ENCODE measurements at places on chromosomes 4 and X.

DNA sequence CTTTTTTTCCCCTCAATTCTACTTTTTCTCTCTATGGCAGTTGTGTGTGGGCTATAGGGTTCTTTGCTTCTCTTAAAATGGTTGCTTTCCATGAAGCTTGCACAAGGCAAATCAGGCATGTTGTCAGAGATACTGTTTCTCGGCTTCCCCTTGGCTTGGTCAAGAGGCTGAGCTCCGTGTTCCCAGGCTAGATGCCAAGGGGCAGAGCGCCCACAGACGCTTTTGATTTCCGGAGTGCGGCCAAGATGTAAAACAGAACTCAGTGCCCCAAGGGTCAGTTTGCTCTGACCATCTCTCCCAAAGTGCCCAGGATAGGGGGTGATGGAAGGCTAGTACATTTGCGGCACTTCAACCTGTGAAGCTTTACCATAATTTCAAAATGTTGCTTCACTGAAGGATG, 64.2 kb upstream of the DIPK2B start:
- no peak for DNase-seq

GRCh38 chr4:7107166-7107905, 39.5 kb upstream of the GRPEL1 start:
- no peak for DNase-seq

GRCh38 chr4:139603576-139604410, 47.8 kb upstream of the SETD7 start:
- no peak for DNase-seq

DNA sequence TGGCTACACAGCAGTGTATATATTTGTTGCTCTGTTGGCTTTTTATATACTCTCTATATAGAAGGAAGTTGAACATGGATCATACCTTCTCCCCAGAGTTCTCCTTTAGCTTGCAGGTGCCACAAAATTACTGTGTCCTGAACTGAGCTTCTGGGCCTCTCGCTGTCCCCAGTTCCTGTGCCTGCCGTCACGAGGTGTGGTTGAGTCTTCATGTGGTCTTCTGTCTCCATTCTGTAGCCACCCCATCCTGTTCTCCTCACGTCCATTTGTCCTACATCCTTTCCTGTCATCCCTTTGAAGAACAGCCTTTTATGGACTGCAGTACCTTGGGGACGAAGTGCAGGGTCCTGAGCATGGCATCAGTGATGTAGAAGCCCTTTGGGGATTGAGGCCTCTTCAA, 14.5 kb downstream of the TMEM131L start:
- DNase-seq, result no peak

DNA sequence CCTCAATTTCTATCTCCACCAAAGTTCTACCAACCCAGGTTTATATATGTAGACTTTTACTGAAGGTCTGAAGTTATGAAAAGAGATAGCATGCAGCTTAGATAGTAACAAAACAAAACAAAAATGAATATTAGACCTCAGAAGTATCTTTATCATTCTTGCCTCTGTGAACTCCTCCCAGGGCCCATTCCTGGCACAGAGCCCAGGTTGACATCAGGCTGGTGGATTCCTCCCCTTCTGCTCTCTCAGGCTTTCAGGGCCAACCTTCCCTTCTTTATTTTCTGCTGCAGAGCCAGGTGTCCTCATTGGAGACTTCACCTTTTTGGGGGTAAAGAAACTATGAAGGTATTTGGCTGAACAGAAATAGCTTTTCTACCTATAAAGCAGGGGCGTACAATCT, 112.8 kb upstream of the PITX2 start:
- DNase-seq, result no peak

GRCh38 chr4:73523126-73523525, 41.6 kb downstream of the AFM start:
- DNase-seq, result no peak

DNA sequence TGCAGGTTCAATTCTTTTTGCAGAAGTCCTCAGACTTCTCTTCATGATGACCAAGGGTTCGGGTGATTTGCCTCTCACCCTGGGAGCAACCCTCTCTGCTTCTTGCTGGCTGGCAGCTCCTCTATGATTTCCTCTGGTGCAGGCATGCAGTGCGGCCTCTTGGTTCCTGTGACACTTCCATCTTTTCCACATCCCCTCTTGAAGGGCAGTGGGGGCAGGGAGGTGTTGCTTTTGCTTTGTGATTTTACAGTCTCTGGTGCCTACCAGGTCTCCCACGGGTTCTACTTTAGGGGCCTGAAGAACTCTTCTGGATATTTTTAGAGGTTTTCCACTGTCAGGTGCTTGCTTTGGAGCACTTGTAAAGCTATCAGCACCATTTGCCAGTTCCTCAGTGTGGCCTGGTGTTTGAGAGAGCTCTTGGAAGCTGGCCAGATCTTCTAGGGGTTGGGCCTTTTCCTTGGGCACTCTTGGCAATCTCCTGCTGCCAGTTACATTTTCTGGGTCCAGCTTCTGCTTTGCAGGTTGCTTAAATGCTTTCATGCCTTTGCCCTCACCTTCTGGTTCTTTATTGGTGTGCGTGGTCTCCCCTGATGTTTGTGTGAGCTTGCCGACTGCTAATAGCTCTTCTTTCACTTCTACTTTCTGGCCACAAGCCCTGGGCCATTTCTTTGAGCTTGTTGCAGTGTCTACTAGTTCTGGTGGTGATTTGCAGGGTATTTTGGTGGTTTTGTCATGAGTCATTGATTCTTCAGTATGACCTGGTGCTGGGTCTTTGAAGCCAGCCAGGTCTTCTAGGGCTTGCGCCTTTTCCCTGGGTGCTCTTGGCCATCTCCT, 11.5 kb upstream of the CHST7 start:
- no peak for DNase-seq

DNA sequence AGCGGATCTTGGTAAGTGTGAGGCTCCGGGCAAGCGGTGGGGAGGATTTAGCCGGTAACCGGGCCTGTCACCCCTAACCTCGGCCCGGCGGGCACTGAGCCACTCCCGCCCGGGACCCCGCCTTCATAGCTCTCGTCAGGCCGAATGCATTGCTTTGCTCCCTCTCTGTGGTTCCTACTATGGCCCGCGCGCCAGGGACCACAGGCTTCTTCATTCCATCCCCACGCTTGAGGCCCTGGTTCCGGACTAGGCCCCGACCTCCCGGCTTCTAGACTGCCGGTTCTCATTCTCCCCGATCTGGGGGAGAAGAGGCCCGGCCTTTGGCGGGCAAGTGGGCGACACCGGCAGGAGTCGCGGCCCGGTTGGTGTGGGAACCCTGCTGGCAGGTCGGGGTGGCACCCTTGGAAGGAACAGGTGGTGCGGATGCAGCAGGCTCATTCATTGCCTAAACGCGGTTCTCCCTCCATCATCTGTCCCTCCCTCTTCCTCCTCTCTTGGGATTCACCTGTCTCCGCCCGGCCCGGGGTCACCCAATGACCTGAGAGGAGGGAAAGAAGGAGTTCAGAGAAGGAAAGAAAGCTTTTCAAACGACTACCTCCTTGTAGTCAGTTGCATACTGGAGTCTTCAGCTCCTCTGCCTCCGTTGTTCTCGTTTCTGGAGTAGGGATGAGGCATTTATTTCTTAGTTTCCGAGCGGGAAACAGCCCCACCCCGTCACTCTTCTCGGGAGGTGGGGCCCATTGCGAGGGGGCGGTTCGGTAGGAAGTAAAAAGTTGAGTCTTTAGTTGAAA, at the start of gene NDUFC1:
TSS of gene NDUFC1 (minus strand) at position 657 of the 791 bp plus-strand sequence. CDS start 6,679 bp downstream, outside the sequence.
- no peak for DNase-seq

GRCh38 chr4:173436149-173436579, 37.2 kb upstream of the SCRG1 start:
- no peak for DNase-seq

- no peak for DNase-seq
These were observed 16.3 kb downstream of the LONRF3 start for GRCh38 chrX:118990512-118991227.

GRCh38 chr4:55018978-55019377, 106.4 kb downstream of the KDR start:
- no peak for DNase-seq

DNA sequence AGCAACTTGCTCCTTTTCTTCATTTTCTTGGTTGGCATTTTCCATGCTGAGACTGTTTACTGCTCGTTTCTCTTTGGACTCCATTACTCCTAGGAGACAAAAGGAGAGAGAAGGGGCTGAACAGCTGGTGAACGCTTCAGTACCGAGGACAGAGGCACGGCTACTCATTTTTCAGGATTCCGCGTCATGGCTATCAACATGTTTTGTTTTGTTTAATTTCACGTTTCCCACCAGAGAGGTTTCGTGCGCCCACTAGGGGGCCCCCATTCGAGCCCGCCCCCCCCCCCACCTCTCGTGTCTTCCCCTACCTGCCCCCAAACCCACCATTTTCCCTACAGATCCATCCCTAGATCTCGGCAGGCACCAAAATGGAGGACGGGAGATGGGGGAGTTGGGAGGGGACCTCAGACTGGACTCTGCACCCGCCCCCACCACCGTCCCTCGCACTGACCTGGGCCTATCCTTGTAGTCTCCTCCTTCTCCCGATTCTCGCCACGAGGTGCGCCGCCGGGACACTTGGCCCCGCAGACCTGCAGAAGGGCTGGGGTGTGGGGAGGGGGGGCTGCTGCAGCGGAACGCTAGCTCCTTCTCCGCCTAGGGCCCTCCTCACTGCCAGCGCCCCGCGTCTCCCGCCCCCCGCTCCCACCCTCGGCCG, 653 bp downstream of the BEX1 start:
- DNase-seq, result no peak

DNA sequence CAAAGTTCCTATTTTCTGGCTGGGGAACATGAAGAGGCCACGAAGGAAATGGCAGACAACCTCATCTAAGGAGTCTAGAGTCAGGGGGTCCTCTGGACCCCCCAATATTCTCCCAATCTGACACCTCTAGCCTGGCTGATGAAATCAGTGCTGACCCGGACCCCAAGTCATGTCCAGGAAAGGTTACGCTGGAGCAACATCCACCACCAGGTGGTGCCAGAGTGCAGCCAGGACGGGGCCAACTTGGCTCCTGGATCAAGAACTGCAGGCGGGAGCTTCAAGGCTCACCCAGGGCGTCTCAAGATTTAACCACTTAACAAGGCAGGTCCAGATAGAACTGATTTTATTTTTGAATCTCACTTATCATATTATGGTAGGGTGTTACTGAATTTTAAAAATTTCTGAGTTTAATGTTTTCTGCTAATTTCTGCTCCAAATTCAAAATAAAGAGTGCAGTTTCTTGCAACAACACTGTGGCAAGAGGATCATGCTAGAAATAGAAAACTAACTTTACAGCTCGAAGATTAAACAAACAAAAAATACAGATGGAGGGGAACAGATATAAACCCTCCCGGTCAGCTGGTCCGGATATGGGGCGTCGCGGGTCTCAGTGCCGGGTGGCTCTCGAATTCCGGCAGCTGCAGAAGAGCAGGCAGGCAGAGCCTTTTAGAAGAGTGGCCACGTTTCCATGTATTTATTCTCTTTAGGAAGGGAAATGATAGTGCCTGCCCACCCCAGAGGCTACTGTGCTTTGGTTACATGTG, 135.5 kb downstream of the AFAP1 start:
- peak; percentile 59 for DNase-seq

DNA sequence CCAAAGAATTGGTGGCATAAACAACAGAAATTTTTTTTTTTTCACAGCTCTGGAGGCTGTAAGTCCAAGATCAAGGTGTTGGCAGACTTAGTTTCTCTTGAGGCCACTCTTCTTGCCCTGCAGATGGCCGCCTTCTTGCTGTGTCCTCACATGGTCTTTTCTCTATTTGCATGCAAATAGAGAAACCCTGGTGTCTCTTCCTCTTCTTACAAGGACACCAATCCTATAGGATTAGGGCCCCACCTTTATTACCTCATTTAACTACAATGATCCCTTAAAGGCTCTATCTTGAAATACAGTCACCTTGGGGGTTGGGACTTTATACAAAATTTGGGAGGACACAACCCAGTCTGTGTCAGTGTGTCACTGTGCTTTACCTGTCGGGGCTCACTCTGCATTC, 175.4 kb upstream of the PGRMC2 start:
- no peak for DNase-seq

DNA sequence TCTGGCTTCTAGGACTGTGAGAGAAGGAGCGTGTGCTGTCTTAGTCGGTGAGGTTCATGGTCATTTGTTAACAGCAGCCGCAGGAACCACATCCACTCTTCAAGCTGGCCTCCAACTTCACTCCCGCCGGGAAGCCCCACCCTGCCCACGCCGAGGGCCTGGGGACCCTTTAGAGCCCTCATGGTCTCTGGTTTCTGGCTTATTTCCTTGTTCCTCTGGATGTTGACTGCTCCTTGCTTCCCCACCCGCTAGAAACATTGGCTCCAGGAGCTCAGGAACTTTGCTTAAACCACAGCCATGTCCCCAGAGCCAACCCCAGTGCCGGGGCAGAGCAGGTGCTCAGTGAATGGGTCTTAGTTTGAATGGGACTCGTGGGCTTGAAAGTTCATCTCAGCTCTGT, 40.8 kb downstream of the HTRA3 start:
- DNase-seq, result no peak

- DNase-seq, result no peak
These were observed 7.9 kb downstream of the MFSD8 start for GRCh38 chr4:127957105-127957504.

- DNase-seq, result no peak
These were observed 19.4 kb downstream of the NKX6-1 start for GRCh38 chr4:84479663-84480062.

GRCh38 chrX:109704563-109704962, 28.5 kb downstream of the ACSL4 start:
- DNase-seq, result no peak

DNA sequence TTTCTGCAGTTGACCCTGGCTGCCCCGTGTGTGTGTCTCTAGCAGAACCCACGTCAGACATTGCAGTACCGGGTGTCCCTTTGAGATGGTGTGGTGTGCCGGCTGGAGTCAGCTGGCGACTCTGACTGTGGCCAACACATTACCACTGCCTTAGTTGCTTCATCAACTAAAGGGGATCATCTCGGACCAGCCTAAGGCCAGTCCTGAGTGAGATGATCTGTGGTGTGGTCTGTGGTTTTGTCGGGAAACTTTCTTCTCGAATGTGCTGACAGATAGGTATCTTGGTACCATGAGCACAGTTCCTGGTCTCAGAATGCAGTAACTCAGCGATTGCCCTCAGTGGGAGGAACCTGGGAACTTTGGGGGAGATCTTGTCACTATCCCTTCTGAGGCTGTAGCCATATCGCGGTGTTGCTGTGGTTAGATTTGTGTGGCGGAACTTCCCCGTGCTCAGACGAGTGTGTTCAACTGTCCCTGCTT, 15.8 kb downstream of the TBC1D14 start:
- DNase-seq, result no peak

DNA sequence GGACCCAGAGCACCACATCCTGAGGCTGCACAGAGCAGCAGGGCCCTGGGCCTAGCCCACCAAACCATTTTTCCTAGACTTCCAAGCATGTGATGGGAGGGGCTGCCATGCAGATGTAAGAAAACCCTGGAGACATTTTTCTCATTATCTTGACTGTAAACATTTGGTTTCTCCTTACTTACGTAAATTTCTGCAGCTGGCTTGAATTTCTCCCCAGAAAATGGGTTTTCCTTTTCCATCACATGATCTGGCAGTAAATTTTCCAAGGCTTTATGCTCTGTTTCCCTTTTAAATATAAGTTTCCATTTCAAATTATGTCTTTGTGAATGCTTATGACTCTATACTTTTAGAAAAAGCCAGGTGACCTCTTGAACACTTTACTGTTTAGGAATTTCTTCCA, 945.9 kb upstream of the NDST4 start:
- DNase-seq, result no peak
